ENCODE measurements at places on chromosomes 1 and 21. TPM values are rescaled to one million over a fixed set of nuclear protein-coding genes. Genes with fewer than 3 reads are reported as not detected.

GRCh38 chr1:209041927-209042326 lies 541.6 kb upstream of the CAMK1G start:
- no peak for DNase-seq

Gene SLC25A34
- total RNA-seq: 1.6 TPM

GRCh38 chr1:223019256-223019655 lies 123.8 kb downstream of the TLR5 start:
- DNase-seq: no peak

Gene ITLN1
- total RNA-seq: 1.6 TPM

GRCh38 chr1:160086456-160086892 lies 5.1 kb downstream of the KCNJ9 start:
- DNase-seq: no peak

Gene HORMAD1
- 1.2 TPM for total RNA-seq

Gene PGLYRP3
- total RNA-seq: not detected

GRCh38 chr1:112188611-112189010 lies 199.1 kb upstream of the KCND3 start:
- DNase-seq: no peak

GRCh38 chr1:83776913-83777757 lies 221.8 kb downstream of the TTLL7 start:
- DNase-seq: no peak

Gene TMPRSS3
- 2.1 TPM for total RNA-seq

GRCh38 chr1:116498789-116499628 lies 71.8 kb downstream of the CD58 start:
- peak; percentile 79 for DNase-seq

- peak; percentile 6 for DNase-seq
Measured at GRCh38 chr1:229664133-229664689, 38.2 kb downstream of the URB2 start.

DNA sequence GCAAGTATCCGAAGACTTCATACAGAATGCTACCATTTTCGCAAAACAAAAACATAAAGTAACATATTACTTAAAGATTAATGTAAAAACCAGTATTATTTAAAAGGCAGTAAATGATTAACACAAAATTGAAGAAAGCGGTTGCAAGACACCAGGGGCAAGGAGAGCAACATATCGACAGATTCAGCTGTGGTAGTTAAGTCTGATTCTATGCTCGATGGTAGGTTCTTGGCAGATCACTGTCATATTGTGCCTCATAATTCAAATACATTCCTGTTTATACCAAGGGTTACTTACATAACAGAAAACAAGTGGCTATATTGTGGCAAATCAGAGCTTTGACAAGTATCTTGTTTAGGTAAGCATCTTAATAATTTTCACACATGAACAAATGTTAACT lies 37.7 kb downstream of the NRIP1 start:
- DNase-seq: no peak

- DNase-seq: no peak
Measured at GRCh38 chr1:5601516-5601915, 390.7 kb downstream of the NPHP4 start.

DNA sequence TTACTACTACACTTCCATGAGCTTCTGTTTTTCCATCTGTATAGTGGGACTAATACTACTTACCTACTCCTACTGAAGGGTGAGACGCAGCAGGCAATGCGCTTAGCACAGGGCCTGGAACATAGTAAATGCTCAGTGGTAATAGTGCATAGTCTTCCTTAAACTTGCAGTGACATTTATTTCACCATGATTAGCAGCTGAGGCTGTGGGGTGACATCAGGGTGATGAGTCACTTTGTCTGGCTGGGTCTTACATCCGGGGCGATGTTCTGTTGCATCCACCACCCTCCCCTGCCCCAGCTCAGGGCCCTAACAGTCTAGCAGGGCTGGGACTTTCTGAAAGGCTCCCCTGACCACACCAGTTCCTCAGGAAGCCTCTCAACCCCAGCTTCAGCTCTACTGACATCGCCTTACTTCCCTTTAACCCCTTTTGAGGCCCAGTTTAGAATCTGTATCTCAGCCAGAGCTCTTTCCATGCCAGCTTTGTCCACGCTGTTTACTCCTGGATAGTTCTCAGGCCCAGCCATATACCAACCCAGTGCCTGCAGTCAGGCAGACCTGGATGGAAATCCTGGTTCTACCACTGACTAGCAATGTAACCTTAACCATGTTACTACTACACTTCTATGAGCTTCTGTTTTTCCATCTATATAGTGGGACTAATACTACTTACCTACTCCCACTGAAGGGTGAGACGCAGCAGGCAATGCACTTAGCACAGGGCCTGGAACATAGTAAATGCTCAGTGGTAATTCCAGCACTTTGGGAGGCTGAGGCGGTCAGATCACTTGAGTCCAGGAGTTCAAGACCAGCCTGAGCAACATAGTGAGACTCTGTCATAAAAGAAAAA lies 66.3 kb downstream of the CD58 start:
- DNase-seq: peak; percentile 22

Measured in lung (tissue), 17 donors.